ENCODE measurements at places on chromosomes 11 and 22. TPM values are rescaled to one million over a fixed set of nuclear protein-coding genes. Genes with fewer than 3 reads are reported as not detected.

- no peak for DNase-seq
Observed at GRCh38 chr11:72406540-72407527, 27.5 kb downstream of the CLPB start.

DNA sequence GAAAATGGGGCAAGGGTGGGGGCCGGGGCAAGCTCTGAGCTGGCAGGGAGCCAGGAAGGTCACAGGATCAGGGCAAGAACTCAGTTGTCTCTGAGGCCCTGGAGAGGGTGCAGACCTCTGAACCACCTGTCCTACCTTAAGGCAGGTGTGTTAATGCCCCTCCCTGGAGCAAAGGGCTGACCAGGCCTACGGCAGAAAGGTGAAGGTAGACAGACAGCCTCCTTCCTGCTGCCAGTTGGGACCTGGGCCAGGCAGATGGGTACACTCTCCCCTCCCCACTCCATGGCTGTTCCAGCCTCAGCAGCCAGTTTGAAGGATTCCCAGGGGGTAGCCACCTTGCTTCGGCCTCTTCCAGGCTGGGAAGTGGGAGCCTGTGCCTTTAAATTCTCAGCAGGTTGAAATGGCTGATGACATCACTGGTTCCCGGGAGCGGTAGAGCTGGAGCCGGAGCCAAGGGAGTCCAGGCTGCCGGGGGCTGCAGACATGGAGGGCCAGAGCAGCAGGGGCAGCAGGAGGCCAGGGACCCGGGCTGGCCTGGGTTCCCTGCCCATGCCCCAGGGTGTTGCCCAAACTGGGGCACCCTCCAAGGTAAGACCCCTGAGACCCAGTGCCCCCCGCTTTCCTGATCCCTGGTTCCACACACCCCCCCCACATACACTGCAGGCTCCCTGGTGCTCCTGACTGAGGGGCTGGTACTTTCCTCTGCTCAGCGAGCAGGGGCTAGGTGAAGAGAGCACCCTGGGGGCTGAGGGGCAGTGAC, at the start of gene INPP5J:
Gene INPP5J (plus strand): TSS at position 435 of the 760 bp plus-strand sequence. CDS start 49 bp downstream, at position 484.
- DNase-seq = peak; percentile 51

- DNase-seq = no peak
Observed at GRCh38 chr11:116893906-116894305, 56.5 kb upstream of the APOA1 start.

GRCh38 chr11:33567004-33567403, 133.6 kb downstream of the C11orf91 start:
- no peak for DNase-seq

DNA sequence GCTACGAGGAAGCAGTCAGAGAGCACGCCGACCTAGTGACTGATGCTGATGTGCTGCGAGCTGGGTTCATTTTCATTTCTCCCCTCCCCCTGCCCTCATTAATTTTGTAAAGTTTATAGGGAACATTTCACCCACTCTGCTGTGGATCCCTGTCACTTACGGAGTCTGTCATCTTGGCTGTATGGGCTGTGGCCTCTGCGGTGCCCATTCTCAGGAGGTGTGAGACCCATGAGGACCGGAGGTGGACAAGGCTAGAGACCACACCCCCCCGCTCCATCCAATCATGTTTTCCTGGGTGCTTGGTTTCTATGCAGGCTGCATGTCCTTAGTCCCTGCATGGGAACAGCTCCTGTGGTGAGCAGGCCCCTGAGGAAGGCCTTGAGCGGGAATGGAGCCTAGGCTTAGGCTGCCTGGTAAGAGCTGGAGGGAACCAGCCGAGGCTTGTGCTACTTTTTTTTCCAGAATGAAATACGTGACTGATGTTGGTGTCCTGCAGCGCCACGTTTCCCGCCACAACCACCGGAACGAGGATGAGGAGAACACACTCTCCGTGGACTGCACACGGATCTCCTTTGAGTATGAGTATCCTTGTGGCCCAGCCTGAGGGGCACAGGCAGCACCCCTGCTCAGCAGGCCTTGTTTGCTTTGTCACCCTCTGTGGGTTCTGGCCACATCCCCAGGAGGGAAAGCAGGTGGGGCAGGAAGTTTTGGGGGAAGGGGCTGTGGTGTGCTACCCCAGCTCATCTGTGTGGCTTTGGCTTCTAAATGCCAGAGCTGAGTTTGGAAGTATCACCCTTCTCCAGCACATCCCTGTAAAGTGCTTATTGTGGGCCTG, 19.1 kb downstream of the CLDN5 start:
- no peak for DNase-seq

- no peak for DNase-seq
Observed at GRCh38 chr11:12069066-12069676, 41.2 kb upstream of the MICAL2 start.

GRCh38 chr22:49647627-49648026, 180.0 kb downstream of the BRD1 start:
- DNase-seq = no peak

- DNase-seq = no peak
Observed at GRCh38 chr22:41524251-41524661, 20.0 kb downstream of the POLR3H start.

Gene SERHL2
- not detected for total RNA-seq

Gene SVIP
- total RNA-seq = 25.6 TPM

Gene LARGE2
- total RNA-seq = not detected

Gene TSKU
- not detected for total RNA-seq

Gene FGF19
- total RNA-seq = not detected

Gene DERL3
- total RNA-seq = 14.3 TPM

Gene DGCR2
- total RNA-seq = 34.6 TPM

Measured in natural killer cell treated with Interleukin-12 subunit alpha and Interleukin-12 subunit beta and Interleukin-15 and Interleukin-18, amount 100 ng/mL, for 72 hours (primary cell).